CD8-positive, alpha-beta memory T cell (primary cell): ENCODE measurements at places on chromosomes 11 and 22. TPM values are rescaled to one million over a fixed set of nuclear protein-coding genes. Genes with fewer than 3 reads are reported as not detected.

DNA sequence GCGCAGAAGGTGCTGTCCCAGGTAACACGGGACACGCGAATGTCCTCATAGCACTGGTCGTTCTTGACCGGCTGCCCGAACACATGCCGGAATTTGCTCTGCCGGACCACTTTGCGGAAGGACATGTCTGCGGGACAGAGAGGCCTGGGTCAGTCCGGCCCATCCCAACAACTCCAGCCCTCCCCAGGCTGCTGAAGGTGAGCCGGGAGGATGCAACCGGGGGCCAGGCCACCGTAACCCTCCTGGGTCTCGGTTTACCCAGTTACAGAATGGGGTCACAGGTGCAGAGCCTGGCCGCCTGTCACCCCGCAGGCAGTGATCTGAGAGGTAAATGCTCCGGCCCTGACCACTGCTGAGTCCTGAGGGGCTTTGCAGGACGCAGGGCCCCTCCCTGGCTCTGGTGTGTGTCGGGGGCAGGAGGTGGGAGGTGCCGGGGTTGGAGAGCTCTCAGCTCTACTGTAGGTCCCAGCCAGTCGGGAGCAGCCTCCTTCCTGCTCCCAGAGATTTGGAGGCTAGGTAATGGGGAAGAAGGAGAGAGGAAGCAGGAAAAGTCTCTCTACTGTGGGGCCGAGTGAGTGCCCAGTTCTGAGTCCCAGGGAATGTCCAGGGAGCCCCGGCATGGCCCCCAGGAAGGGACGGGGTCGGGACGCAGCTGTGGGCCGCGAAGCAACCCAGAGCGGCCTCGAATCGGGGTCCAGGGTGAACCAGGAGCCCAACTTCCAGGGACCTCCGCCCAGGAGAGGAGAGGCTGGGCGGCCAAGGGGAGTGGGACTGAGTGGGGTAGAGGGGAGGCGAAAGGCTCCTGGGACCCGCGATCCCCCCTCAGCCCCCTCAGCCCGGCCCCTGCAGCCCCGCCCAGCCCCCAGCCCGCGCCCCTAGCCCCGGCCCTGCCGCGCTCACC is 522 bp downstream of the CORO1B start:
- DNase-seq = no peak

- no peak for DNase-seq
Observed at GRCh38 chr11:114556135-114556534, 3.5 kb downstream of the NXPE1 start.

DNA sequence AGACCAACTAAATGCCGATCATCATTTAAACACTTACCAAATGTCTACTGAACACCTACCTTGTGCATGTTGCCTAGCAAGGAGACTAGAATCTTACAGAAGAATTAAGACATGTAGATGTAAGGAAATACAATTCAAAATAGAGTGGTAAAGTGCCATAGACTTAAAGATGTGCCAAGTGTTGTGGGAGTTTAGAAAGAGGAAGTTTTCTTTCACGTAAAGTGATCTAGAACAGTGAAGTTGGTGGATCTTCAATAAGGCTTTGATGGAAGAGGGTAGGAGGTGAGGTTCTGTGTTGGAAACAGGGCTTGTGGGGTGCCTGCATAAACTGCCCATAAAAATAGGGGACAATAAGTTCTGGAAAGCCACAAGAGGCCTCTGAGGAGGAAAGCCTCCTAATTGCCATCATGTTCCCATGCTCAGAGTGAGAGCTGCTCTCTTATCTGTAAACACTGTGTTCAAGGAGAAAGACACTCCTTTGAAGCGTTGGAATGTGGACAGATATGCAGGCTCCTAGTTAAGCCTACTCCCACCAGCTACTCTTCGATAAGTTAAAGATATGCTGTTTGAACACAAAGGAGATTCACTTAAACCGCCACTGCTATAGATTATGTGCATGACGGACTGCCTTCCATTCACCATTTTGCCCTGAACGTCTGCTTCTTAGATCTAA is 66.7 kb downstream of the HSD17B12 start:
- no peak for DNase-seq

- DNase-seq = no peak
Observed at GRCh38 chr22:31604137-31604705, 57.8 kb downstream of the PISD start.

The OR4D5 gene
- total RNA-seq = not detected

GRCh38 chr11:63537293-63538101 is 889 bp downstream of the PLAAT4 start:
- DNase-seq = no peak

GRCh38 chr22:20964090-20964798 is 2.8 kb upstream of the AIFM3 start:
- no peak for DNase-seq

DNA sequence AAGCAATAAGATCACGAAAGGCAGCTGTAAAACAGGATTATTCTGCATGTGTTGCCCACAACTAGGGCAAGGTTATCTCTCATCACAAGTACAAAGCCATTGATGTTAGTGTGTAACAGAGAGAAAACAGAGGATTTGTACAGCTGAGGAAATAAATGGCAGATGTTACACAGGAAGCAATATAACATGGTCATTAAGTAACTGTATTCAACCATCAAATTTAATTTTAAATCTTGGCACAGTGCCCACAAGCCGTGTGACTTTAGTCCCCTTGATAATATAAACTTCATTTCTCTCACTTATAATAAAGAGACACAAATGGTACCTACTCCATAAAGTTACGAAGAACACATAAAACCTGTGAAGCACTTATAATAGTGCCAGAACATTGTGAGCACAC is 17.3 kb downstream of the OR51E2 start:
- DNase-seq = no peak

The MMP13 gene
- total RNA-seq = not detected

- DNase-seq = no peak
Observed at GRCh38 chr22:48379371-48379770, 1448.3 kb downstream of the BRD1 start.

DNA sequence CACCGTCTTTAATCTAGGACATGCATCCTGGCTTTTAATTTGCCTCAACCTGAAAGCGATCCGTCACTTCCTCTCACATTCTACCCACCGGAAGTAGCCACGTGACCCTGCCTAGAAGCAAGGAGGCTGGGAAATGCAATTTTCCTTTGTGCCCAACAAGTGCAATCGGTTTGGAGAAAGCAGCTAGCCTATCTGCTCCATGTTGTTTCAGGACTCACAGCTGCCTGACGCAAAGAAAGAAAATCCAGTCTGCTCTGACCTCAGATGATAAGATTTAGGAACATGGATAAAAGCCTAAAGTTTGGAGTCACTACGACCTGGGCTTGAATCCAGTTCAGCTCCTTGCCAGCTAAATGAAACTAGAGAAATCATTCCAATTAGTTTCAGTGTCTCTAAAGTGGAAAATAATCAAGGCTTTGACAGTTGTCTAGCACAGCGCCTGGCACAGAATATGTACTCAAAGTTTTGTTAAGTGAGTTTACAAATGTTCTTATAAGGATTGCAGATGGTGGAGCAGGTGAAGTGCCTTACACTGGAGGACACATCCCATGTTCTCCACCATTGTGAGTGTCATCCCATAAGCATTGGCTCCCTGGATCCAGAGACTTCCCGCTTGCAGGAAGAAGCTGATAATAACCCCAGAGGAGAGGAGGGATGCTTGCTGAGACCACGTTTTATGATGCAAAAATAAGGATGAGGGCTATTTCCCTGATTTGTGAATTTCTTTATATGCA is 553.7 kb downstream of the MN1 start:
- DNase-seq = no peak

GRCh38 chr22:44392446-44392921 is 79.7 kb upstream of the SHISAL1 start:
- no peak for DNase-seq
